ENCODE measurements at places on chromosomes 7 and 10.

DNA sequence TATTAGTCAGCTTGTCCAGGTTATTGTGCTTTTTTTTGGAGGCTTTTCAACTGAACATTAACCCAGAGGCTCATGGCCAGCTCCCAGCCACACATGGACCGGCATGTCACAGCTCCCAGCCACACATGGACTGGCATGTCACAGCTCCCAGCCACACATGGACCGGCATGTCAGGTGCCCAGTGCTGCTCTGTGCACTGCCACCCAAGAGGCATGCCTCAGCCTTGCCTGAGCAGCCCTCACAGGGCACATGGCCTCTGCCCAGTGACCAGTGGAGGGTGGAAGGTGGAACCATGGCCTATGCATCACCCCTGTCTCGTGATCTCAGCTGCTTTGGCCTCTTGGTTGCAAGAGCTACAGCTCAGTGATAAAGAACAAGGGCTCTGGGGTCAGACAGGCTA, 119.8 kb downstream of the OAT start:
- DNase-seq, result no peak

GRCh38 chr7:142053988-142054387, 57.5 kb upstream of the MGAM2 start:
- DNase-seq, result no peak

DNA sequence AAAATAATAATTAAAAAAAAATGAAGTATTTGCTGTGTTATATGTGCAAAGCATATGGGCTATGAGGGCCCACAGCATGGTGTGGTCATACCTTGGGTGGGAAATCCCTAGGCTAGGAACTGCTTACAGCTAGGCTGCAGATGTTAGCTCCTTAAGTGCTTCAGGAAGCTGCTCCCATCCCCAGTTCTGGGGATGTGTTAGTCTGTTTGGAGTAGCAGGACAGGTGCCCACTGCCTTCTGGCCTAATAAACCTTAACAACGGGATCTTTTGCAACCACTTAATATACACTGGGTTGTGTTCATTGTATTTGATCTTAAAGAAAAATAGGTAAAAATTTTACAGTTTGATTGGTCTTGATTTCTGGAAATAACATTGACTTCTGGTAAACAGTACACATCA, 46.3 kb downstream of the HK1 start:
- DNase-seq, result no peak

DNA sequence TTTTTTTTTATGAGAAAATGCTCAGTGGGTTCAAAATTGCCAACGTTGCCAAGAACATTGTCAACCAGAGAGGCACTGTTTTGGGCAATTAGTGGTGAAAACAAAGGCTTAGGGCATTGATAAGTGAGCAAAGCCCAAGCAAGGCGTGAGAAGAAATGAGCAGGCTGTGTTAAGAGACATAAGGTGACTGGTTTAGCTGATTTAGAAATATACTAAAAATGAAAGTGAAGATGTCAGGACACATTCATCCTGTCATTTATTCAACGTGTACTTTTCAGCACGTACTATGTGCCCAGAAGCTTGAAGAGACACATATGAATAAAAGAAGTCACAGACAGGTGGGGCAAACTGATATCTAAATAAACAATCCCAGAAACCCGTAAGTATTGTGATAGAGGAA, 31.8 kb downstream of the AOAH start:
- no peak for DNase-seq

DNA sequence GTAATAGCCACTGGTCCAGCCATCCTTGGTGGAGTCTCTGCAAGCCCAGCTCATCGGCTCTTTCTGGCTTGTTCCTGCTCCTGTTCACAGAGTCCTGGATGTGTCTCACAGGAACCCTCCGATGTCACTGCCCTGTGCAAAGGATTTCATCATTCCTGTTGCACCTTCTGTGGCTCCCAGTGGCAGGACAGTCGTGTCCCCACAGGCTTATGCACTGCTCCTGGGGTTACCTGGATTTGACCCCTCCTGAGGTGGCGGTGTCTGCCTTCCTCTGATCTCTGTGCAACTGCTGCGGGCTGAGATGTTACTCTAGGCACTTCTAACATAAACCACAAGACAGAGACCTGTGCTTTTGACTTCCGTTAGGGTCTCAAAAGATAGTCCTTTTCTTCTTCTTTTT, 30.6 kb downstream of the APBB1IP start:
- DNase-seq, result peak; percentile 73

DNA sequence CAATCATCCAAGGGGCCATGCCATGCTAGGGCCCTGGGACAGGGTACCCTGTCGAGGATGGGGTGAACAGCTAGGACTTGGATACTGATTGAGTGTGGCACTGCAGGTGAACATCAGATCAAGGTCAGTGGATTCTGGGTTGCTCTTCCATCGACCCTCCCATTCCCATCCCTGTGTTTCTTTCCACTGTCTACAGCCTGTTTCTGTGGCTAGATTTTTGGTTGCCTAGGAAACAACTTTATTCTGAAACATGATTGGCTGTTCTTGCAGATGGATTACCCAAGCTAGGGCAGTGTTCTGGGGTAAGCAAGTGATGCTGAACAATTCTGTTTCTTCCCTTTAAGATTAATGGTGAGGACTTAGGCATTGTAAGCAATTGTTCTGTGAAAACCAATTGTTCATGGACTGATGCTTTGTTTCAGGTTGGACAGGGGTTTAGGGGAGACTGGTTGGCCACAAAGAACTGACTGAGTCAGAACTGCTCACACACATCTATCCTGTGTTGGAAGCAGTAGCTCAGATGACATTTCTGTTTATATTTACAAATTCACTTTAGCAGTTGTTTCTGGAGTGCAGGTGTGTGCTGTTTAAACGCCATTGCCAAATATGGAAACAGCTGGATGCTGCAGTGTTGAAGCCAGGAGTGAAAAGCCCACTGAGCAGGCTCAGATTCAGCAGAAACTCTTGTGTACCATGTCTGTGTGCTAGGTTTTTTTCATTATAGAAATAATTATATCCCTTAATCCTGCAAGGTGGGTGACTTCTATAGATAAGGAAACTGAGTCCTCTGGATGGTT, 102.3 kb upstream of the BTBD16 start:
- DNase-seq, result no peak

DNA sequence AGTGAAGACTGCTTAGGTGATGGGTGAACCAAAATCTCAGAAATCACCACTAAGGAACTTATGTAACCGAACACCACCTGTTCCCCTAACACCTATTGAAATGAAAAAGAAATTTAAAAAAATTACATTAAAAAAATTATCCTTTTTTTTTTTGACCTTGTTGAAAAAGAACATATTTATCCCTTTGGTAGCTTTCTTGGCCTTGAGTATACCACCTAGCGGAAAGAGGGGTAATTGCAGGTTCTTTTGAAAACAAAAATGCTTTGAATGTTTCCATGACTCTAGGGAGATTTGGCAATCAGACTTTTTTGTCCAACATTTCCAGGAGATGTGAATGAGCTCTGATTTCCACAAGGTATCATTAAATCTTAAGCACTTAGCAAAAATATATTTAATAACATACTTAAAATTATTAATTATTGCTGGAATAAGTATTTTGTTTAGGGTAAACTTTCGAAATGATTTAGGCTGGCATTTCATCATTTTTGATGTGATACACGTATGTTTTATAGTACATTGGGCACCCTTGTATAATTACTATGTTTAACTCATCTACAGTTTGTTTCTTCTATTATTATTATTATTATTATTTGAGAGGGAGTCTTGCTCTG, 47.0 kb upstream of the ELMO1 start:
- DNase-seq, result no peak

- peak; percentile 45 for DNase-seq
These were observed 638 bp downstream of the EGR2 start for GRCh38 chr10:62815381-62816075.

- peak; percentile 9 for DNase-seq
These were observed 49.9 kb upstream of the SH2B2 start for GRCh38 chr7:102236592-102237287.

DNA sequence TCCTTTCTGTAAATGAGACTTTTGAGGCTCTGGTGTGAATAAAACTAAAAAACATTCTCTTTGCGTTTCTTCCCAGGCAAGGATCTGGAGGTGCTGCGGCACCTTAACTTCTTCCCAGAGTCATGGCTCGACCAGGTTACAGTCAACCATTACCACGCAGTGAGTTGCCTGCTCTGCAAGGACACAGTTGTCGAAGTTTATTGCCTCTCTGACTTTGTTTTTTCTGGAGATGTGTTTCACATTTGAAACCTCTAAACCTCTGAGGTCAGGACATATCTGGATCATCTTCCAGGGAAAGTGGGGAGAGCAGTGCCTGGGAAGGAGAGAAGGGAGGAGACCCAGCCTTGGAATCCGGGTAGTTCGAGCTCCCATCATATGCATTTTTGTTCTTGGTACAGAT, 43.4 kb upstream of the PLEKHA1 start:
- no peak for DNase-seq

DNA sequence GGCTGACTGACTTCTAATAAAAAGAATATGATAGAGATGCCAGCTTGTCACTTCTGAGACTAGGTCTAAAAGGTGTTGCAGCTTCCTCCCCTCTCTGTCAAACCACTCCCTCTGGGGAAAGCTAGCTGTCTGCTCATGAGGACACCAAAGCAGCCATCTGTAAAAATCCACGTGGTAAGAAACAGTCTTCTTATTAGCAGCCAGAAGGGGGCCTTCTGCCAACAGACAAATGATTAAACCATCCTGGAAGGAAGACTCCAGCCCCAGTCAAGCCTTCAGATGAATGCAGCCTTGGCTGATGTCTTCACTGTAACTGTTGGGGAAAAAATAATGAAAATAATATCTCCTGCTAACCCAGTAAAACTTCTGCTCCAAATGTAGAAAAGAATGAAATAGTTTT, 41.9 kb upstream of the DAGLB start:
- no peak for DNase-seq

- DNase-seq, result no peak
These were observed 146.0 kb downstream of the TNS3 start for GRCh38 chr7:47435889-47436312.

DNA sequence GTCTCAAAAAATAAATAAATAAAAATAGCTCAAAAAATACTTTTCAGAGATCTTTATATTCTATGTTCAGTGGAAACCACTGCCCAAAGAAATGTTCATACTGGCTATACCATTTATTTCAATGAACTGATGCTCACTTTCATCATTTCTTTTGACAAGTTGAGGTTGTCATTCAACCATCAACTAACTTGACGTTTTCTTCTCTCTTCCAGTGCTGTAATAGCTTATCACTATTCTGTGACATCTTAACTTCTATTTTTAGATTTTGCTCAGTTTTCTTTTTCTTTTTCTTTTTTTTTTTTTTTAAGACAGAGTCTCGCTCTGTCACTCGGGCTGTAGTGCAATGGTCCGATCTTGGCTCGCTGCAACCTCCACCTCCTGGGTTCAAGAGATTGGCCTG, 8.7 kb upstream of the CTAGE4 start:
- no peak for DNase-seq

DNA sequence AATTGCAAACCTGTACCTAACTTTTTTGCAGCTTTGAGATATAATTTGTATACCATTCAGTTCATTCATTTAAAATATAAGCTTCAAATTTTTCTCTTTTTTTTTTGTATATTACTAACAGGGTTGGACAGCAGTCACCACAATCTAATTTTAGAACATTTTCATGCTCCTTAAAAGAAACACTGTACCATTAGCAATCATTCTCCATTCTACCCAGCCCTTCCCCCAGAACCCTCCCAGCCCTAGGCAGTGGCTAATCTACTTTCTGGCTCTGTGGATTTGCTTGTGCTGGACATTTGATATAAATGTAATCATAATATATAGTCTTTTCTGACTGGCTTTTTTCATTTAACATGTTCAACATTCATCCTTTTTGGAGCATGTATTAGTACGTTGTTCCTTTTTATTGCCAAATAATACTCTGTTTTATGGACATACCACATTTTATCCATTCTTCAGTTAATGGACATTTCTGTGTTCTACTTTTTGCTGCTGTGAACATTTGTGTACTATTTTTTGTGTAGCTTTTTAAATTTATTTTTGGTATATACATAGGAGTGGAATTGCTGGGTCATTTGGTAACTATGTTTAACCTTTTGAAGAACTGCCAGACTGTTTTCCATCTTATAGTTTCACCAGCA, 40.9 kb upstream of the ST7 start:
- DNase-seq, result no peak

DNA sequence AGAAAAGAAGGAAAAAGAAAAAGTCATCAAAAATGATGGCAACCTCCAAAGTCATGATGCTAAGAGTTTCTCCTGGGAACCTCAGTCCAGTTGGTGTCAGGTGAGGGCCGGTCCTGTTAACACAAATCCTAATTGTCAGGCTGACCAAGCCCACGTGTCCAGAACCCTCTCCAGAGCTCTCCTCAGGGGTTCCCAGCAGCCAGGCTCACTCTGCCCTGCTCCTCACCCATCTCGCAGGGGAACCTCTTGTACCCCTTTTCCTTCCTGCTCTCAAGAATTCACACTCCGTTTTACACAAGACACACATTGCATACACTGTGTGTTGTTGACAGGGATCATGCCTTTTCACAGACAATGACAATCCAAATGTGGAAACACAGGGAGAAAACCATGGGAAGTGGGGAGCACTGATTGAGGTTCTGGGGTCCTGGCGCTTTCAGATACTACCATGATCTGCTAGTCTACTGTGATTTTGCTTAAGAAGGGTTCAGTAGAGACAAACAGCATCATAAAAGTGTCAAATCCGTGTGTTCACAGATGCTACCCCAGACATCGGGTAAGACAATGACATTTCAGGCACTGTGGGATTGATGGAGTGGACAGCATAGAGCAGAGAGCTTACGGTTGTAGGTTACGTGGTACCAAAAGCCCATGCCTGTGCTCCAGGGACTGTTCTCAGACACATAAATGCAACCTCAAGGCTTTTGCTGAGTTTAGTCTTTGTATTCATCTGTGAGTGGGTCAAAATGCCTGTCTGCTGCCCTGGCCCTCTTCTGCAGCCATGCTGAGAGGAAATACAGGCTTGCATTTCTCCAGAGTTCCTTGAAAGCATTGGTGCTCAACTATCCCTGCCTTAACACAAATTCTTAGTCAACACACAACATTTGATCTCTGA, 16.0 kb downstream of the IL2RA start:
- no peak for DNase-seq

DNA sequence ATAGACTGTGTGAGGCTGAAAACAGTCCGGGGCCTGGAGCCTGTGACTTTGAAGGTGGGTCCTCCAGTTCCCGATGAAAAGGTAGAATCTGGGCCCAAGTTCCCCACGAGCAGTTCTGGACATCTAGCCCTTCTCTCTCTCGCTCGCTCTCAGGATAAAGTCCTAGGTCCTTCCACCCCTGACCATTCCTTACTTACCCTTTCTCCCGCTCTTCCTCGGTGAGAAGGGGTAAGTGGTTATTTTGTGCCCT, 713 bp downstream of the IMMP2L start:
- no peak for DNase-seq

DNA sequence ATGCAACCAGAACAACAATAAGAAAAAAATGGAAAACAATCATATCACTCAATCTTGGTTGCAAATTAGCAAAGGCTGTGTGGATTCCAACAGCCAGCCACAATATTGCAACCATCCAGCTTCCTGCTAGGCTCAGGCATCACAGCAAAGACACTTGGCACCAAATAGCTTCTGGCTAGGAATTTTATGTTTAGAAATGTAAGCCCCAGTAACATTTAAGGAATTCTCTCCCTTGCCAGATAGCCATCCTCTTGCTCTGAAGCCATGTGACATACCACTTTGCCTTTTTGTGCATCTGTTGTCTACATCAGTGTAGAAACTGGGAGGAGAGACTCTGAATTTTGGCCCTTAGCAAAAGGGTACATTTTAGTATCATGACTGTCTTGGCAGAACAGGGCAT, 22.2 kb downstream of the MKX start:
- DNase-seq, result no peak

- no peak for DNase-seq
These were observed 28.3 kb downstream of the TAF3 start for GRCh38 chr10:7846591-7846990.
